ENCODE measurements at places on chromosomes 2 and 18. TPM values are rescaled to one million over a fixed set of nuclear protein-coding genes. Genes with fewer than 3 reads are reported as not detected.
A peak's percentile ranks its signal among the peaks of the same experiment; 100 is the strongest.

GRCh38 chr2:127034883-127035611 is 71.9 kb downstream of the BIN1 start:
- DNase-seq, result no peak
- H3K4me3 ChIP-seq, result no peak overlapping the region
- no peaks in the 10 kb centered on the region for H3K36me3 ChIP-seq
- no peak overlapping the region for H3K27ac ChIP-seq
- no peaks in the 10 kb centered on the region for H3K27me3 ChIP-seq

ALPP gene
- total RNA-seq, result not detected

- DNase-seq, result peak; percentile 53
- no peak overlapping the region for H3K27ac ChIP-seq
- no peaks in the 10 kb centered on the region for H3K27me3 ChIP-seq
- no peaks in the 10 kb centered on the region for H3K4me1 ChIP-seq
- no peak overlapping the region for H3K4me3 ChIP-seq
These were observed 78.4 kb downstream of the NCKAP5 start for GRCh38 chr2:133489641-133490410.

TUBA4B gene
- total RNA-seq, result not detected

PKDCC gene
- 9.9 TPM for total RNA-seq

FBXO48 gene
- total RNA-seq, result 0.38 TPM

DNA sequence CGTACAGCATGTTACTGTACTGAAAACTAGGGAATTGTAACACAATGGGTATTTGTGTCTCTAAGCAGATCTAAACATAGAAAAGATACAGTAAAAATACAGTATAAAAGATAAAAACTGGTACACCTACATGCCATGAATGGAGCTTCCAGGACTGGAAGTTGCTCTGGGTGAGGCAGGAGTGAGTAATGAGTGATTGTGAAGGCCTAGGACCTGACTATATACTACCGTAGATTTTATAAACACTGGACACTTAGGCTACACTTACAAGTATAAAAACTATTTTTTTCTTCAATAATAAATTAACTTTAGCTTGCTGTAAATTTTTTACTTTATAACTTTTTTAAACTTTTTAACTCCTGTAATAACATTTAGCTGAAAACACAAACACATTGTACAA is 324.4 kb upstream of the TNP1 start:
- H3K4me3 ChIP-seq, result no peak overlapping the region
- no peaks in the 10 kb centered on the region for H3K27me3 ChIP-seq
- H3K36me3 ChIP-seq, result no peaks in the 10 kb centered on the region
- no peak overlapping the region for H3K27ac ChIP-seq

SERPINB4 gene
- total RNA-seq, result not detected

GRCh38 chr2:152499896-152500735 is 165.1 kb downstream of the FMNL2 start:
- H3K4me1 ChIP-seq, result peaks cover 26% of the 10 kb centered on the region
- H3K27me3 ChIP-seq, result no peaks in the 10 kb centered on the region

All from GM23248 (cell line).